Body of pancreas (tissue), 4 donors: ENCODE measurements at places on chromosomes 11 and 22. TPM values are rescaled to one million over a fixed set of nuclear protein-coding genes. Genes with fewer than 3 reads are reported as not detected.

DNA sequence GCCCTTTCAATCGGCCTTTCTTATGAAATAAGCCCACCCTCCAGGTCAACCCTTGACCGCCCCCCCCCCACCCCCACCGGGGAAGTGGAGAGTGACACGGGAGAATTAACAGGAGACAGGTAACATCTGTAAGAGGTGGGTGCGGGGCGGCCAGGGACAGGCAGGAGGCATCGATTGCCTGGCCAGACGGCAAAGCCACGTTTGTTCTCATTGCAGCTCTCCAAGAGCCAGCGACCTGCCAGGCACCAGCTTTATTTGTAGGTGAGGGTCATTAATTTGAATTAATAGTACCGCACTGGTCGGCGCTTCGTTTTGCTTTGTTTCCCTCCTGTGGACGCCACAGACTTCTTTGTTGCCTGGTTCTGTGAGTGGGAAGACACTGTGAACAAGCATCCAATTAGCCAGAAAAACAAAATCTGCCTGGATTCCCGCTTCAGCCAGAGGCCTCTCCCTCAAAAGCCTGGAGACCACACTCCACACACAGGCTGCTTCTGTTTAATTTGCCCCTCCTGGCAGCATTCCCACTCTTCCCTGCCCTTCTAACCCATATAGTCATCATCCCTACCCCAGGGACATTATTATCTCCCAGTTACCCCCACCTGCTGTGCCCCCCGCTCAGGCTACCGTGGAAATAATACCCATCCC is 104.5 kb upstream of the OPCML start:
- DNase-seq: no peak

Gene OR10D3
- total RNA-seq: not detected

Gene LRRC10B
- 2.9 TPM for total RNA-seq

Gene TTC36
- total RNA-seq: not detected

Gene ZNF215
- total RNA-seq: 4.9 TPM

GRCh38 chr11:85088286-85088685 is 538.9 kb downstream of the DLG2 start:
- DNase-seq: no peak

DNA sequence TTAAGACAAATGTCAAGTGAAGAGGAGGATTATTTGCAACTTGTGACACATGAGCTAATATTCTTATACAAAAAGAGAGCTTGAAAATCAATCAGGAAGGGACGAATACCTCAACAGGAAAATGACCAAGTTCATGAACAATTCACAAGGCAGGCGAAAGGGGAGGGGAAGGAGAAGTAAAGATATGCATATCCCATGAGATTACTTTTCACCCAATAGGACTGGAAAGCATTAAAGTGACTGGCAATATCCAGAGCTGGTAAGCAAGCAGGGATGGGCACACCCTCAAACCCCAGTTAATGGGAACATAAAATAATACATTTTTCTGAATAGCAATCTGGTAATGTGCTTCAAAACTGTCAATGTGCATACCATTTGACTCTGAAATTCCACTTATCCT is 129.5 kb downstream of the SLC1A2 start:
- no peak for DNase-seq

Gene ASPHD2
- total RNA-seq: 1.6 TPM

- no peak for DNase-seq
Observed at GRCh38 chr11:130161441-130162145, 2.0 kb downstream of the ST14 start.

Gene GAL
- total RNA-seq: 3.4 TPM

GRCh38 chr22:44603767-44604166 is 98.2 kb upstream of the PRR5 start:
- DNase-seq: no peak

Gene SERHL2
- total RNA-seq: 2.6 TPM

Gene GTSE1
- total RNA-seq: 0.26 TPM

DNA sequence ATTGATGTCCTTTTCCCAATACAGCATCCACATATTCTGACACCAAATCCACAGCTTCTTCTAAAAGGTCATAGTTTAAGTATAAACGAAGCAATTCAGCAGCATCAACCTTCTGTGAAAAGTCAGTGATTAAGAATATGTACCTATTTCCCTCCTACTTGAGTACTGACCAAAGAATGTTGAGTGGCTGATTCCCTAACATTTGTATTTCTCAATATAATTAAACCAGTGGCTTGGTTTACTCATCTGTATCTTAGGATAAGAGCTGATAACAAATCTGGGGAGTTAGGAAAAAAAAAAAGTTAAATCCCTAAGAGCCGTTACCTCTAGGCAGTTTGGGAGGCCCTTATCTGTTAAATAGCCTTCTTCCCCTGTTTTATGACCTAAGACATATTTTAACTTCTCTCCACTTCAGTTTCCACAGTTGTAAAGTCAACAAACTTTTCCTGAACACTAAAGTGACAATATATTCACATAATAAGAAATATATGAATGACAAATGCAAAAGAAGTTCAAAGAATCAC is 16.0 kb upstream of the FNBP4 start:
- DNase-seq: no peak

DNA sequence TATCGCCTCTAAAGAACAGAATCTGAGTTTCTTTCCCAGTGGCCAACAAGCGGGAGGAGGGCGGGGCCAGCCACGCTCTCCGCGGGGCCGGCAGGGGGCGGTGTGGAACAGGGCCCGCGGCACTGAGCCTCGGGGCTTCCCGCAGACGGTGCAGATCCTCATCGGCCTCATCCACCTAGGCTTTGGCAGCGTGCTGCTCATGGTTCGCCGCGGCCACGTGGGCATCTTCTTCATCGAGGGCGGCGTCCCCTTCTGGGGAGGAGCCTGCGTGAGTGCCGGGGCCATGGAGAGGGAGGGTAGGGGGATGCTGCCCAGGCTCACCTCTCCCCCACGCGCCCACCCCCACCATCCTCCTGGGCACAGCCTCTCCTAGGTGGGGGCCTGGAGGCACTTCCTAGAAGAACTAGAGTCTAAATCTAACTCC is 10.7 kb downstream of the MS4A15 start:
- DNase-seq: no peak

DNA sequence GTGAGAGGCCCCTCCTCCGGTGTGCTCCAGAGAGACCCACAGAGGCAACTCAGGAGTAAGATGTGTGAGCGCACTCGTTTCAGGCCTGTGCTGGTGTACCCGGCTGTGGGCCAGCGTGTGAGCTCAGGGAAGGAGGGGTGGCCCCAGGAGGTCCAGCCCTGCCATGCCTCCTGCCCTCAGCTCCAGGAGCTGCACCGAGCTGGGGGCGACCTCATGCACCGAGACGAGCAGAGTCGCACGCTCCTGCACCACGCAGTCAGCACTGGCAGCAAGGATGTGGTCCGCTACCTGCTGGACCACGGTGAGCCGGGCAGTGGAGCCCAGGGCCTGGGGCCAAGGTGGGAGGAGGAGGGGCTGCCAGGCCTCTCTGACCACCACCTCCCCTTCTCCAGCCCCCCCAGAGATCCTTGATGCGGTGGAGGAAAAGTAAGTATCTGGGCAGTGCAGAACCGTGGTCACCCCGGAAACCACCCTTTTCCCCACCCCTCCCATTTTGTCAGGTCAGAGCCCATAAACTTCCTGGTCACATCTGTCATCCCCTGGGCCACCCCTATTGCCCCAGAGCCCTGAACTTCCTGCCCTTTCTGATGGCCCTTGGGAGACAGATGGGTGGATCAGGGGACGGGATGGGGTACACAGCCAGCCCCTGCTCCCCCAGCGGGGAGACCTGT is 2.5 kb upstream of the MDK start:
- DNase-seq: no peak

GRCh38 chr11:34509336-34509876 is 4.2 kb downstream of the ELF5 start:
- no peak for DNase-seq

GRCh38 chr11:30143098-30143705 is 87.6 kb upstream of the FSHB start:
- no peak for DNase-seq

DNA sequence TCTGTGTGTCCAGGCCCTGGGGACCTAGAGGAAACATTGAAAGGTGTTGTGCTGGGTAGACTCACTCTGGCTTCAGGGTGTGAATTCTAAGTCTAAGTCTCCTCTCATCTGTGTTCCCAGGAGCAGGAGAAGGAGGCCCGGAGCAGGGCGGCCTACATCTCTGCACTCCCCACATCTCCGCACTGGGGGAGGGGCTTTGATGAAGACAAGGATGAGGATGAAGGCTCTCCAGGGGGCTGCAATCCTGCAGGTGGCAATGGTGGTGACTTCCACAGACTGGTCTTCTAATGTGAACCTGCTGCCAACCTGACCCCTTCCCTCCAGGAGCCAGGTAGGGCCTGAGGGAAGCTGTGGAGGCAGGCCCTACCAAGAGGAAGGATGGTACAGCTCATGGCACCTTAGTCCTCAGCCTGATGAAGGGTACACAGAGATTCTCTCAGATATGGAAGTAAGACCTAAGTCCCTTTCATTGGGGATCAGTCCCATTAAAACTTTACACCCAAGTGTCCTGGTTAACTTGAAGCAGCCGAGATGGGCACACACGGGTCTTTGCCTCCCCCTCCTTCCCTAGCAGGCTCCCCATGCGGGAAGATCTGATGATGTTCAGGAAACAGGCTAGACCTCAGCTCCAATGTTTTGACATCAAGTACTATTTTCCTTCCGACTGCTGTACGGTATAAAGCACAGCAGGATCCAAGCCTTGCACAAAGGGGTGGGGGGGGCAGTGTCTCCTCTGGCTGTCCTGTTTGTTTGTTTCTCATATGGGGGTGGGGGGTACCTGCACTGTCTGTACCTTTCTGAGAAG is 25.0 kb downstream of the USP35 start:
- no peak for DNase-seq

DNA sequence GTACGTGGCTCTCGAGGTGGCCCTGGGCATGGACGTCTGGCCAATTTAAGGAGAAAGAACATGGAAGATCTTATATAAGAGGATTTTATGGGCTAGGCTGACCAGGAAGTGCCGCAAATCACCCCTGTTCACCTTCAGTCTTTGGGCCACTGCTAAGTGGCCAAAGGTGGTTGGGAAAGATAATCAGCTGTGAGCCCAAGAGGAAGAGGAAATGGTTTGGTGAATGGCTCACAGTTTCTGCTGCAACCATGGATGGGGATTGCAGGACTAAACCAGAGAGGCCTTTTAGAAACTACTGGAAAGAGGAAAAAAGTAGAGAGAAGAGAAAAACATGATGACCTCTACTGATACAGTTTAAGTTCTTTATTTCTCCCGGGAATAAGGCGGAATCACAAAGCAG is 96.0 kb upstream of the ARHGAP20 start:
- no peak for DNase-seq

Gene CST6
- not detected for total RNA-seq

Gene CHST1
- 2.0 TPM for total RNA-seq

- DNase-seq: no peak
Observed at GRCh38 chr22:22815397-22816170, 72.0 kb upstream of the IGLL5 start.

Gene OR6M1
- not detected for total RNA-seq

- DNase-seq: no peak
Observed at GRCh38 chr11:128598096-128598495, 10.7 kb upstream of the ETS1 start.

Gene CD6
- 1.0 TPM for total RNA-seq

- DNase-seq: no peak
Observed at GRCh38 chr11:101508370-101508769, 75.4 kb downstream of the TRPC6 start.

GRCh38 chr11:47391711-47392432 is 13.5 kb upstream of the SPI1 start:
- DNase-seq: no peak

DNA sequence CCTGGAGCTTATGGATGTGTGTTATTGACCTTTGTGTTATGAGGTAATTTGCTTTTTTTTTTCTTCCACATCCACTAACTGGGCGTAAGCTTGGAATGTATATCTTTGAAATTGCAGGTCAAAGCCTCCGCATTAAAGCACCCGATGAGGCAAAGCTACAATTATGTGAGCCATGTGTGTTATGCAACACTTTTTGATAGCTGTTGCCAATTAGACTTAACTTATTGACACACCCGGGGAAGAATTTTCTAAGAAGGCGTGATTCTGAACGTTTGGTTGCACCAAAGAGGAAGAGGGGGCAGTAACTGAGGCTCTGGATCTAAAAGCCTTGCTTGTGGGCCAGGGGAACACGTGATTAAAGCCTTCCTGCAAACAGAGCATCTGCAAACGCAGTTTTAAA is 610 bp upstream of the TEX12 start:
- DNase-seq: no peak

Gene TENM4
- 6.6 TPM for total RNA-seq

DNA sequence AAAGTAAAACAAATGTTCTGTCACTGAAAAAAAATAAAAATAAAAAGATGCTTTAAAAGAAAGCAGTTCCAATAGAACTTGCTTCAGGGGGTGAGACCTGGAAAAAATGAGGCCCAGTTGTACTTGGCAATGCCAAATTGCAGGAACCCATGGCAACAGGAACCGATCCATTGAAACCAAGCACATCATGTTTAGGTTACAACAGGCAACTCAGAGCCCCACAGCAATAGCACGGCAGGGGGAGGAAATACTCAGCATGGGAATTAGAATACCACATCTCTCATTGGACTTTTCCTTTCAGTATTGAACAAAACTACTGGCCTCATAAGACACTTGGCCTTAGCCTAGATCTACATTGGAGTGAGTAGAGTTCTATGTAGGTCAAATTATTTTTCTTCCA is 84.3 kb downstream of the MSANTD4 start:
- no peak for DNase-seq

- DNase-seq: peak; percentile 39
Observed at GRCh38 chr22:30435674-30436126, 10.1 kb downstream of the MTFP1 start.

Gene MB
- total RNA-seq: not detected

- DNase-seq: peak; percentile 28
Observed at GRCh38 chr11:61507962-61508861, at the start of gene LRRC10B. Gene LRRC10B (plus strand): TSS chr11:61508749. CDS start chr11:61508999, 250 bp downstream.

- peak; percentile 67 for DNase-seq
Observed at GRCh38 chr11:117071344-117071787, 26.9 kb downstream of the SIK3 start.

DNA sequence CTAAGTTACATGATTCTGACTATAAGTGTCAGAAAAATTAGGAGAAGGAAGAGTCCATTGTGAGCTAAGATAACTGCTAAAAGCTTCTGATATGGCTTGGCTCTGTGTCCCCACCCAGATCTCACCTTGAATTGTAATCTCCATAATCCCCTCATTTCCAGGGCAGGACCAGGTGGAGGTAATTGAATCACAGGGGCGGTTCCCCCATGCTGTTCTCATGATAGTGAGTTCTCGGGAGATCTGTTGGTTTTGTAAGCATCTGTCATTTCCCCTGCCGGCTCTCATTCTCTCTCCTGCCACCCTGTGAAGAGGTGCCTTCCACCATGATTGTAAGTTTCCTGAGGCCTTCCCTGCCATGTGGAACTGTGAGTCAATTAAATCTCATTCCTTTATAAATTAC is 230.2 kb downstream of the OPCML start:
- no peak for DNase-seq

Gene STK33
- 7.3 TPM for total RNA-seq

- DNase-seq: no peak
Observed at GRCh38 chr11:13116491-13116890, 107.4 kb downstream of the RASSF10 start.

Gene ZNF280A
- total RNA-seq: not detected

DNA sequence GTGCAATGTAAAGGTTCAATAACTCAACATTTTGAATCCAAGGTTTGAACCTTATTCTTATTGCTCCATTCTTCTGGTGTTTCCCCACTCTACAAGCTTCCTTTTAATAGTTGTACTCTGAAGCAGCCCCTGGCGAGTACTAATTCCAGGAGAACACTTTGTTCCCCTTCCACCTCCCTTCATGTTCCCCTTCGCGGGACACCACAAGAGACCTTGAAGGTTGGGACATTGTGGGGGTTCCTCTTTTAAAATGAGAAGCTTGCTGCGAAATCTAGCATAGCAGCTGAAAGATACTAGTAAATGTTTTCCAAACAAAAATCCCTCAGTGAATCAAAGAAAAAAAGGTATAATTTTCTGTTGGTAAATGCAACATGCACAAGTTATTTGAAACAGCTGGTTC is 626.3 kb upstream of the LRRC4C start:
- no peak for DNase-seq

Gene OR4C16
- total RNA-seq: not detected
